Stimulated activated CD4-positive, alpha-beta T cell treated with anti-CD3 and anti-CD28 coated beads, Interleukin-1b, Interleukin-23, amount 100 ng/mL, for 48 hours (primary cell): ENCODE measurements at places on chromosomes 1 and 21.

DNA sequence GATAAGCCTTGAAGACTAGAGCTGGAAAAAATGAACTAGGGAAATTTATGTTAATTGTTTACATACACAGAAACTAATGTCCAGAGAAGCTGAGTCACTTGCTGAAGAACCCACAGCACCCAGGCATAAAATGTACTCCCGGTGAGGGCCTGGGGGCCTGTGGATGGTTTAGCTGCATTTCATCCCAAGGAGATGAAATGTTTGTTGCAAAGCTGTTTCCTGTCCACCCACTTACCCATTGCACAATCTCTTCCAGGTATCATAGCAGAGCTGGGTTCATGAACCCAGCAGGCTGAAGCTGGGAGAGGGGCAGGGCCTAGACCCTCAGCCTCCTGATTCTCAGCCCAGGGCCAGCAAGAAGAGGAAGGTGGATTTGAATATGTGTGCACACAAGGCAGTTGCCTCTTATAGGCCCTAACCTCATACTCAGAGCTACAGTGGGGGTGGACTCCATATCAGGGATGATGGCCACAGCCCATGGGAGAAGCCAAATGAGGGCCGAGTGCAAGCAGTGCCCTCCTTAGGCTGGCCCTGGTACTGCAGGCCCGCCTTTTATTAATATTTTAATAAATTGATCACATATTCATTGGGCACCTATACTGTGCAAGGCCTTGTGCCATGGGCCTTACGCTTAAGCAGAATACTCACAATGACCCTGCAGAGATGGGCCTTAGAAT is 110.8 kb downstream of the LACTBL1 start:
- DNase-seq, result no peak

DNA sequence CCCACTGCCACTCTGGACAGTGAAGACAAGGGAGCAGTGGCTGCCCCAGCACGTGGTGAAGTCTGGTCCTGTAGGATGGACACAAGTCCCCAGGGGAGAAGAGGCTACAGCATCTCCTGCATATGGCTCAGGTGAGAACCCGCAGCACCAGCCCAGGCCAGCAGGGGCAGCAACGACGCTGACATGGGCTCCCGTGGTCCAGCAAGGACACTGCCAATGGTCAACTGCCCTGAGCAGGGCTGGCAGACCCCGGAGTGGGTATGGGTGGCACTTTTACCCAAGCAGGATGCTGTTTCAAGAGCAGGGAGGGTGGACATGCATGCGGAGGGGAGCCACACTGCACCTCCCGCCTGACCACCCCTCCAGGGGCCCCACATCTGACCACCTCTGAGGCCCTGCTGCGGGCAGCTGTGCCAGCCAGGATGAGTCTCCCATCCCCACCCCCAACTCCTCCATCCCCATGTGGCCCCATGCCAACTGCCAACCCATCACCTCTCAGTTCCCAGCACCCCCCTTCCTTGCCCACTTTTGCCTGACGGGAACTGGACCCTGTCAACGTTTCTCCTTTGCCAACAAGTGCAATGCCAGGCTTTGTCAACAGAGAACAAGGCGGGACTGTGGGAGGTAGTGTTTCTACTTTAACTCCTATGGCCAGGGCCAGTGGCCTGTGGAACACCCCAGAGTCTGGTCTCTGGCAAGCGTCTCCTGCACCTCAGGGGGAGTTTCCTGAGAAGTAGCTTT is 8.6 kb downstream of the MORN1 start:
- peak; percentile 9 for DNase-seq

DNA sequence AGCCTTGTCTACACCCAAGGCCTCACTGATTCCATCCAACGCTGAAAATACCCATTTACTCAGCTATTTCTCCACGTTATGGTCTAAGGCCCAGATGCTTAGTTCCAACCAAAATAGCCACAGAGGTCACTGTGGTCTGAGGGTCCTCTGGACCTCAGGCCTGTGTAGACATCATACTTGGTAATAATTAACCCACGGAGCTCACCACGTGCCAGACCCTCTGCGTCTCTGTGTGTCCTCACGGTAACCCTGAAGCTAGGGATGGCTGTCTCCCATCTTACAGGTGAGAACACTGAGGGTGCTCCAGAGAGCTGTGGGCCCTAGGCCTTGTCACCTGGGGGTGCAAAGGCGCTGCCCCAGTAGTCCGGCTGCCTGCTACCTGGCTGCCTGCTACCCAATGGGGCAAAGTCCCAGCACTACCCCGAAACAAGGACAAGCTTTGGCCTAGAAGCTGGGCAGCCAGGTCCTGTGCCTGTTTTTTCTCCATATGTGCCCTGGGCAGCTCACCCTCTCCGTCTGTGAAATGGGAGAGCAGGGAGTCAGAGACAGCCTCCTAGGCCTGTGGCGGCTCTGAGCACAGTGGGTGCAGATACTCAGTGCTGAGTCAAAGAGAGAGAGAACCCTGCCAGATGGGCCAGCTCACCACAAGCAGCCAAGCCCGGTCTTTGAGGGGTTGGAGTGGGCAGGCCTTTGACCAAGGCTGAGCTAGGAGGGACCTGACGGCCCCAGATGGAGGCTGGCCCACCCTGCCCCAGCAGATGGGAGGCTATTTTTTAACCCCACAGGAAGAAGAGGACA is 17.0 kb upstream of the RUNX3 start:
- no peak for DNase-seq

GRCh38 chr1:221708076-221708571 is 33.8 kb downstream of the DUSP10 start:
- DNase-seq, result peak; percentile 62

GRCh38 chr1:218377143-218377660 is 32.1 kb downstream of the TGFB2 start:
- DNase-seq, result peak; percentile 72

DNA sequence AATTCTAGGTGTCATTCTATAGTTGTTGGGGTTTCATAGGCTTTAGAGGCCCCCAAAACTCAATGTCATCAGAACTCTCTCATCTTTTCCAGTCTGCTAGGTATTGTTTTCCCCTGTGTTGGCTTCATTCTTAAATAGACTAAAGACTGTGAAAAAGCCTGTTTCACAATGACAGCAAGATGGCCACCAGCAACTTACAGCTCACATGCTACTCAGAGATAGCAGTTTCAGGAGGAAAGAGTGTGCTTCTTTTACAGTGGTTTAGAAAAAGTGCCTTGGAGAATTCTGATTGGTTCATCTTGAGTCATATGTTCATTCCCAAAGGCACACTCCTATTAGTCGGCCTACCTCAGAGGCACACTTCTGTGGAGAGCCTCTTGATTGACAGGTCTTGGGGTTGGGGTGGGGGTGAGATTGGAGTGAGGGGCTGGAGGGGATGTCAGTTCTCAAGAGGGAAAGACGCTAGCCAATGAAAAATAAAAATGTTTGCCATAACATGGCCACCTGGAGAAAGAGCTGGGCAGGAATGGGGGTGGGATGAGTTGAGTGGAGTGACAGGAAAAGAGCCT is 8.5 kb downstream of the IL23R start:
- peak; percentile 47 for DNase-seq

DNA sequence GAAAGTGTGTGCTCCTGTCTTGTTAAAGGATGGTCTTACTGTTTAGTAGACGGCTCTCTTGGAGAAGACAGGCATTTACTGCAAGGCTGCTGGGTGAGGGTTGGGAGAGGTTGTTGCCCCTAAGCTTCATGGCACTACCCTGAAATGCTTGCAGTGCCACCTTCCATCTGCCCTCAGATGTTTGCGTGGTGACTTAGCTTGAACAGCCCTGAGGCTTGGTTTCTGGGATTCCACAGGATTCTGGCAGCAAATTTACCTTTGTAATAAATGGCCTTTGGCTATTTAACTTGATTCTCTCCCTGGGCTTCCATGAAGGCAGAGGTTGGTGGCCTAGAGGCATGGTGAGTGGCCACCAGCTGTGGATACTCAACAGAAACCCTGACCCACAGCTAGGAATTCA is 11.6 kb downstream of the MTARC1 start:
- DNase-seq, result no peak

DNA sequence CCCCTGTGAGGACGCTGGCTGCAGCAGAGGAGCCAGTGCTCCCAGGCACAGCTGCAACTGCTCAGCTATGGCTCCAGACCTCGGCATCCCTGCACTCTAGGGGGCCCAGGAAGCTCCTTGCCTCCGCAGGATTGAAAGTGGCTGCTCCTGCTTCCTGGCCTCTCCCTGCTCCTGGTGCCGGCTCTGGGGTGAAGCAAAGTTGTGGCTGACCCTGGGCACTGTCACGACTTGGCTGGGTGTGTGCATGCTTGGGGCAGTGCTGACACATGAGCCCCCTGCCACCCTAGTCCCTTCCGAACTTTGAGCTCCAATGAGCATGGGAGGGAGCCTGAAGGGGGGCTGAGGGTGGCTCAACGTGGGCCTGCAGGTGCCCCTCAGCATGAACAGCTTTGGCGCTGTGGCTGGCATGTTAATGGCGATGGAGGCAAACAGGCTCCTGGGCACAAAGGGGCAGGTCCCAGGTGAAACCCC is 1512.2 kb downstream of the KCNT2 start:
- DNase-seq, result no peak

DNA sequence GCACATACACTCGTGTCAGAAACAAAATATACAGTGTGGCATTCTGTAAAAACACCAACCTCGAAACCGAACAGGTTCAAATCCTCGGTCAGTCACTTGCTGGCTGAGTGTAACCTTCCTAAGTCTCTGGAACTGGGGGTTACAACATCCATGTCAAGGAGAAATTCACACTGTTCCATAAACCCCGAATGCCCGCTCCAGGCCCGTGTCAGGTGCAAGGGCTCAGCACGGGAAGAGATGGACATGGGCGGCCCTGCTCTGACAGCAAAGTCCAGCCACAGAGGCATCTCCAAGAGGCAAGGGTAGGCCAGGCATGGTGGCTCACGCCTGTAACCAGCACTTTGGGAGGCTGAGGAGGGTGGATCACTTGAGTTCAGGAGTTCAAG is 79.5 kb downstream of the SLC66A1 start:
- DNase-seq, result no peak

DNA sequence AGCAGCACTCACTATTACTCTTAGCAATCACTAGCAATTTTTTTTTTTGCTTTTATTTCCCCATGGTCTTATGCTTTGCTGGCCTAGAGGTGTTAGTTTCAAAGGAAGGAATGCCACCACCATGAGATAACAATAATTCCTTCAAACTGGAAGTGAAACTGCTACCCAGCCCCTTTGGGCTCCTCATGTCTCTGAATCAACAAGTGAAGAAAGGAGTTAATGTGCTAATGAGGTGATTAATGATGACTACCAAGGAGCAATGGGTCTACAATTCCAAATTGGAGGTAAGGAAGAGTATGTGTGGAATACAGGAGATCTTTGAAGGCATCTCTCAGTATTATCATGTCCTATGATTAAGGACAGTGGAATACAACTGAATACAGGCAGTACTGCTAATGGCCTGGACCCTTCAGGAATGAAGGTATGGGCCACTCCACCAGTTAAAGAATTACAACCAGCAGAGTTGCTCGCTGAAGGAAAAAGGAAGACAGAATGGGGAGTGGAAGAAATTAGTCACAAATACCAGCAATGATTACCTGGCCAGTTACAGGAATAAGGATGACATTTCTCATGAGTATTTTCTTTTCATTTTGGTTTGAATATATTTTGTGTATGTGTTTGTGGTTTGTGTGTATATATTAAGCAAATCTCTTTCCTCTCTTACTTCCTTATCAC is 652.9 kb downstream of the ADGRL2 start:
- no peak for DNase-seq

DNA sequence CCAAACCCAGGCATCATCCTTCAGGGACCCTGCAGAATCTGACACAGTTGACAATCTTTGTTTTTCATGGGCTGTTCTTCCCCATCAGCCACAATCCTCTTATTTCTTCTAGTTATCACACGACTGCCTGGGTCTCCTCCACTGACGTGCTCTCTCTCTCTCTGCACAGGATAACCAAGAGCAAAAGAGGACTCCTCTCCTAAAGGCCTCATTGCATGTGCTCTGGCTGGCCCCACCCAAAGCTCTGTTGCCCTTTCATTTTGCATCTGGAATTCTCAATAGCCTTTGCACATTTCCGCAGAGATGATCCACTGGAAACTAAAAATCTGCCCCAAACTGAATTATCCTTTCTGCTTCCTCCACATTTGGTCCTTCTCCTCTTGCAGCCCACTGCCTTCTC is 58.5 kb downstream of the KANK4 start:
- no peak for DNase-seq

DNA sequence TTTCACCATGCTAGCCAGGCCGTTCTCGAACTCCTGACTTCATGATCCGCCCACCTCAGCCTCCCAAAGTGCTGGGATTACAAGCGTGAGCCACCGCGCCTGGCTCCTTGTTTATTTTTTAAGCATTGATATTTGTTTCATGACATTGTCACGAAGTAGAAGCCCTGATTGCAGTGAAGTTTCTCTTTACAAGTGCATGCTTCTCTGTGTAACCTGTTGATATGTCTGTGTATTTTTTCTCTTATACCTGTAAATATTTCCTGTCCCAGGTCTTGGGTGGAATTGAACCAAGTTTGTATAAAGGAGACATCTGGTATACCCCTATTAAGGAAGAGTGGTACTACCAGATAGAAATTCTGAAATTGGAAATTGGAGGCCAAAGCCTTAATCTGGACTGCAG is 73.5 kb upstream of the FAM3B start:
- DNase-seq, result no peak

DNA sequence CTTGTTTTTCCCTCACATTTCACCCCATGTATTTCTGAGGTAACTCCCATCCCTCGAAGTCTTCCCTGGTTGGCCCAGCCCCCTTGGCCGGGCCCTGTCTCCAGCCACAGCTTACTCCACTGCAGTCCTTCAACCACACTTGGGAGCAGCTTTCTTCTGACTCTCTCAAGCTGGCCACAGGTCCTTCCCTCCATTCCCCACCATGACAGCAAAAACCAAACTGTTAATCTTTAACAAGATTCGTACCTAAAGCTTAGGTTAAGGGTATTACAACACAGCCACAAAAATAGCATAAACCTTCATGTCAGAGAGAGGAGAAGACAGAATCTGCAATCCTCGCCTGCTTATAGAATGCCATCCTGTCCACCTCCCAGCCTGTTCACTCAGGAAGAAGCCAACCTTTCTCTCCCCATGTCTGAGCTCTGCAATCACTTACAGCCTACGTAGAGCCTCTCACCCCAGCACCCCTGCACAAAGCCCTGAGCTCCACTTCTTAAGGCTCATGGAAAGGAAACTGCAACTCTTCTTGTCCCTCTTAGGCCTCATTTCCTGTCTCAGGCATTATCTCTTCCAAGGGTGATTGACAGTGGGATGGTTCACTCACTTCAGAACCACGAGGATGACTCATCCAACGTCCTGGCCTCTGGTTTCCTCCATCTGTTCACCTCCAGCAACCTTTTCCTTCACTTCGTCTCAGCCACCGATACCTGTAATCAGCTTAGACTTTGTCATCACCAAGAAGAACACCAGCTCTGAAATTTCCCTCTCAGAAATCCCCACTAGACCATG is 72.8 kb downstream of the CD2 start:
- peak; percentile 88 for DNase-seq

GRCh38 chr1:232473900-232474299 is 156.0 kb downstream of the SIPA1L2 start:
- DNase-seq, result no peak
